Kidney epithelial cell (primary cell): ENCODE measurements at places on chromosomes 5 and 9. TPM values are rescaled to one million over a fixed set of nuclear protein-coding genes. Genes with fewer than 3 reads are reported as not detected.

Gene CCL21
- total RNA-seq: not detected in 2 replicates

DNA sequence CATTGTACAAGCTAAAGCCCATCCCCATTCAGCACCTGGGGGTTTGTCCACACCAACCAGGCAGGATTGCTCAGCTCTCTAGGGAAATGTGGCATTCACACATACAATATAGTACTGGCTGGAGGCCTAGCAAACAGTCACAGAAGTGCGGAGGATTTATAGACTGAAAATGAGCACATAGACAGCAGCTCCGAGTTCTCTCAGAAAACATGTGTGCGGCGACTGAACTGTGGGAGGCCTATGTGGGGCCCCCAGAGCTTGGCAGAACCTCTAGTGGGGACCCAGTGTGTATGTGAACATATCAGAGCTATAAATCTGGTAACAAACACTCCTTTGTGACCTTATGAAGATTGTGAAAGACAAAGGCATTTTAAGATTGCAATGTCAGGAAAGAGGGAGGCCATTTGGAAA lies 431.1 kb downstream of the DTWD2 start:
- DNase-seq: no peak

GRCh38 chr5:9265441-9266287 lies 280.2 kb downstream of the SEMA5A start:
- DNase-seq: peak; percentile 72

DNA sequence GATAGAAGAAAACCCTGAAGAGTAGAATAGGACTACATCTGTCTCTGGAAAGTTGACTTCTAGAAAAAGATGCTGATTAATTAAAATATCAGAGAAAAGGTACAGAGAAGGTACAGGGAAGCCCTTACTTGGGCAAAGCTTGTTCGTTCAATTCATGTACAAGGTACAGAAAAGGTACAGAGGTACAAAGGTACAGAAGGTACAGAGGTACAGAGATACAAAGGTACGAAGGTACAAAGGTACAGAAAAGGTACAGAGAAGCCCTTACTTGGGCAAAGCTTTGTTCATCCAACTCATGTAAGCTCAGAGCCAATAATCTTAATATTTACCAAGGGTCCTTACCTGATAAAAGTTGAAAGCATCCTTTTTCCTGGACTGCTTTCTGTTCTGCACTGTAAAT lies 182.3 kb downstream of the PCSK1 start:
- no peak for DNase-seq

Gene ENHO
- 1.5 TPM in 1 of 2 replicates, not detected in the other for total RNA-seq

- DNase-seq: no peak
Measured at GRCh38 chr5:65391591-65391990, 90.1 kb downstream of the ADAMTS6 start.

DNA sequence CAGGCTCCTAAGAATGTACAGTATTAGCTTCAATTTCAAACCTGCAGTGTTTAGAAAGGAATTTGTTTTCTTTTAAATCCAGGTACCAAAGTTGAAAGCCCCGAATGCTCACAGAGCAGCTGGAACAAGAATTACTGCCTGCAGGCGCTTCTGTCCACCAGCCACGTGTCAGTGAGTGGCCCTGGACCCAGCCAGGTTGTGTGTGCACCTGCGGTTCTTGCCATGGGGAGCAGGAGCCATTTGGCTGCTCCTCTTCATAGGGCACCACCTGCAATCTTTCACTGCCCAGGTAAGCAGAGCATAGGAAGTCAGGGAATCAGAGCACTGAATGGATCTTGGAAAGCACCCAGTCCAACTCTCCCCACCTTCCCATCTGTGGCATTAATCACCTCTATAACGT lies 79.5 kb upstream of the PIP5K1B start:
- DNase-seq: no peak

- peak; percentile 78 for DNase-seq
Measured at GRCh38 chr9:36187414-36187813, 3.3 kb upstream of the CLTA start.

DNA sequence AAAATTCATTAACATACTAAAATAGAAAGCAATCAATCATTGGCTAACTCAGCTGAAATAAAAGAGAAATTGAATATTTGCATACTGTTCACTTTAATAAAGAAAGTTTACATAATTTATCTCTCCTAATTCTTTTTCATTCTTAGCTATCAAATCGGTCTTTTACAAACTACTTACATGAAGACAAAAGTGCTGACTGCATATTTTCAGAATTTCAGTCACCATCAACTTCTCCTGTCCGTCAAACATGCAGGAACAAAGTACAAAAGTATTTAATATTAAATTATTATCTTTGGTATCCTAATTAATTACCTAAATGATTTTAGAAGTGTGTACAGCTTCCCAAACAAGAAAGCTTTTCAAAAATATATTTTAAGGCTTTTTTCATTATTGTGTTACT lies 248.4 kb downstream of the CYLC2 start:
- DNase-seq: no peak

Gene DNAJC21
- total RNA-seq: 22.1 and 37.0 TPM in 2 replicates

DNA sequence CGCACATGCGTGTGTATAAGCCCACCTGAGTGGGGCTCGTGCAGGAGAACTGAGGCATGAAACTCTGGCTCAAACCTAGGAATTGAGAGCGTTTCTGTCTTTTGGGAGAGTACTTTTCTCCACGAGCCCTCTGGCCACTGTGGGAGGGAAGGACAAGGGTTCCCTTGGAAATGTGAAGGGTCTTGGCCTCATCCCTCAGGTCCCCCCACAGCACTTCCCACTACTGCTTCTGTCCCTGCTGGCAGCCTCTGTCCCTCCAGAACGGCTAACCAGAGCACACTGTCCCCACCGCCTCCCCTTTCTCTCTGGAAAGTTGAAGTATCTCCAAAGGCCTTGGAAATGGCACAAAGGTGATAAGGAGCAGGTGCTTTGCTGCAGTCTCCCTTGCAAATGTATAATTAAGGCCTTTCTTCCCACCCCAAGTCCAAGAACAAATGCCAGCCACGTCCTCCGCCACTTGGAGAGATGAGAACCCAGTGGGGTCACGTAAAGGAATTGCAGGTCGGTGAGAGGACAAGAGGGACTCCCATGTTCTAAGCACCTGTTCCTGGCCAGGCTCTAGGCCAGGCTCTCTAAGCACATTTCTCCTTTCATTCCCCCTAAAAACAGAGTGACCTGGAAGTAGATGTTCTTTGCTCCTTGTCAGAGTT lies 107.9 kb upstream of the LMX1B start:
- no peak for DNase-seq

GRCh38 chr5:142186514-142186856 lies 77.9 kb downstream of the NDFIP1 start:
- DNase-seq: no peak

Gene C9
- total RNA-seq: not detected in 2 replicates

- DNase-seq: no peak
Measured at GRCh38 chr5:135707302-135707701, 127.2 kb upstream of the SLC25A48 start.

GRCh38 chr9:90287567-90288274 lies 354.9 kb downstream of the DIRAS2 start:
- DNase-seq: no peak

DNA sequence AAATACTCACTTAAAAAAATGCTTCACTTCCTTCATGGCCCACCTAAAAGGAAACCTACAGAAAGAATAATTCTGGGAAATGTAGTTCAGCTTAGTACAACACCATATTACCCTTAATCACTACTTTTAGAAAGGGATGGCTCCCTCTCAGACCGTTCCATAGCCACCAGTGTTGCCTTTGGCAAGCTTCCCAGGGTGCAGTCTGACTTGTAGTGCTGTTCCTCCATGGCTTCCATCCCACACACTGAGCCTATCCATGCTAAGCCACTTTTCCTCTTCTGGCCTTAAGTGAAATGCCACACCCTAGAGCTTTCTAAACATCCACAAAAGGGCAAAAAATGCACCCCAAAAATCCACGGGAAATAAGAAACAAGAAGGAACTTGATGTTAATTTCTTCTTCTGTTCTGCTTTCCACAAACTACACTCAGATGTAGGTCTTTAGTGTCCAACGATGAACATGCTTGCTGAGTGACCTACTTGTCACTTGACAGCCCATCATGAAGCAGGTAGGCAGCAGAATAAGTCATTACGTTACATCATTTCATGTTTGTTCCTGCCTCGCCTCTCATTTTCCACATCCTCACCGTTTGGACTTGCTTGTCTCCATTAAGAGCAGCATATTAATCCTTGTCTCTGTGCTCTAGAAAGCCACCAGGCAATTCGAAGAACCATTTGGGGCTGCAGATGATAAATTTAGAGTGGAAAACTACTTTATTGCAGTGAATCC lies 391.1 kb upstream of the GRAMD2B start:
- peak; percentile 28 for DNase-seq

Gene CDKN2B
- total RNA-seq: 16.7 and 28.3 TPM in 2 replicates

Gene RNF183
- total RNA-seq: not detected in 2 replicates

- DNase-seq: no peak
Measured at GRCh38 chr9:6620353-6620752, 25.2 kb downstream of the GLDC start.

- DNase-seq: no peak
Measured at GRCh38 chr9:74147906-74148305, 349.2 kb upstream of the RORB start.

- DNase-seq: no peak
Measured at GRCh38 chr5:133696782-133697507, 84.6 kb upstream of the FSTL4 start.

Gene NOXA1
- 0.84 and 1.8 TPM in 2 replicates for total RNA-seq

- DNase-seq: no peak
Measured at GRCh38 chr5:19001054-19001453, 986.9 kb downstream of the CDH18 start.

GRCh38 chr9:116074658-116075057 lies 78.9 kb upstream of the PAPPA start:
- DNase-seq: no peak

Gene SH3PXD2B
- 57.4 and 62.4 TPM in 2 replicates for total RNA-seq

DNA sequence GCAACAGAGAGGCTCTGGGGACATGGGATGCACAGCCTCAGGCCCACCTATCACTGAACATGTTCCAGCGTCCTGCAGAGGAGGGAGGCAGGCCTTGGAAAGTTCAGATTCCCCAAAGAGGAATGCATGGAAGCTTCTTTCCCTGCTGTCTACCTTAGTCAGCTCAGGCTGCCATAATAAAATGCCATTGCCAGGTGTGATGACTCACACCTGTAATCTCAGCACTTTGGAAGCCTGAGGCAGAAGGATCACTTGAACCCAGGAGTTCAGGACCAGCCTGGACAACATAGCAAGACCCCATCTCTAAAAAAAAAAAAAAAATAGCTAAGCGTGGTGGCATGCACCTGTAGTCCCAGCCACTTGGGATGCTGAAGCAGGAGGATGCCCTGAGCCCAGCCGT lies 24.5 kb upstream of the TOR1B start:
- no peak for DNase-seq

DNA sequence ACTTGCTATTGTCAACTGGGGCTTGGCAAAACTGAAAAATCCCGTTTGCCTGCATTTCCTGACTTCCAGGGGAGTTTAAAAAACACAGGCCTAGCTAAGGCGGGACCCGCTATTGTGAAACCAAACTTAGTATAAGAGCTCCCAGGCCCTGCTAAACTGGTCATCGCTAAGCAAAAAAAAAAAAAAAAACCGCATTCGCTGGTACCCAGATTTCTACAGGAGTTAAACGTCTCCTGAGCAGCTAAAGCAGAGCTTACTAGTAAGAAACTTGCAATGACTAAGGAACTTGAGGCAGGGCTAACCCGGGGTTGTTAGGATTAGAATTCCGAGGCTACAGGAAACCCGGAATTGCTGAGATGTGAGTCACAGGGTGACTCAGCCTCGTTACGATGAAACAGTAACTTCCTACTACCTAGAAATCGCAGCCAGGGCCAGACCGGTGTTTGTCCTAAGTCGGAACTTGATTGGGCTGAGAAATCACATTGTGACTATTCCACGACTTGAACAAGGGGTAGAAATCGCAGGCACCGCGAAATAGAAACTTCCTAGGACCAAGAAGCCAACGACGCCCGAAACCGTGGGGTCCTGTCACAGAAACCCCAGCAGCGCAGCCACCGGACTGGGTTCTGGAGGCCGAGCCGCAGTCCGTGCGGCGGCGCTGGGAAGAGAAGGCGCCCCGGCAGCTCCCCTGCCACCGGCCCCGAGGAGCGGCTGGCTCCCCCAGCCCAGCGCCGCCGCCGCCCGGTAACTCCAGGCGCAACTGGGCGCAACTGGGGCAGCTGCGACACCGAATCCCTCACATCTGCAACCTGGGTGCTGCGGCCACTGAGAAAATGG lies 89.4 kb downstream of the ANXA2R start:
- peak; percentile 99 for DNase-seq

Gene RPP25L
- total RNA-seq: 31.5 and 34.0 TPM in 2 replicates

Gene ADAMTSL2
- total RNA-seq: 0.54 and 1.2 TPM in 2 replicates

- DNase-seq: no peak
Measured at GRCh38 chr9:135239100-135239768, 151.8 kb downstream of the OLFM1 start.

Gene ERMP1
- 9.4 and 10.2 TPM in 2 replicates for total RNA-seq

DNA sequence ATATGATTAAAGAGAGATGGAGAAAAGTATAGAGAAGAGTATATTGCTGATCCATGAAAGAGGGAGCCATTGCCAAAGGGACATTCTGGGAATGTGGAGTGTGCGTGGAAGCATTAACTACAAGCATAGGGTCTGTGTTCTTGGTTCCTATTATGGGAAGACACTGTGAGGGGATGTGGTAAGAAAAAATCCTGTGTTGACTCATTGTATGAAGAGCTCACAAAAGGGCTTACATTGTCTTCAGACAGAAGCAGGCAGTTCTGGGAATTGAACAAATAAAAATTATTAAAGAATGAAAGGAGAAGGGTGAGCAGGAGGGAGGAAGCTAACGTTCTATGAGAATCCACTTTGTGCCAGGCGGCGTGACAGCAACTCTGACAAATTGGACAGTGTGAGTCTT lies 250.4 kb upstream of the CHD1 start:
- DNase-seq: no peak

DNA sequence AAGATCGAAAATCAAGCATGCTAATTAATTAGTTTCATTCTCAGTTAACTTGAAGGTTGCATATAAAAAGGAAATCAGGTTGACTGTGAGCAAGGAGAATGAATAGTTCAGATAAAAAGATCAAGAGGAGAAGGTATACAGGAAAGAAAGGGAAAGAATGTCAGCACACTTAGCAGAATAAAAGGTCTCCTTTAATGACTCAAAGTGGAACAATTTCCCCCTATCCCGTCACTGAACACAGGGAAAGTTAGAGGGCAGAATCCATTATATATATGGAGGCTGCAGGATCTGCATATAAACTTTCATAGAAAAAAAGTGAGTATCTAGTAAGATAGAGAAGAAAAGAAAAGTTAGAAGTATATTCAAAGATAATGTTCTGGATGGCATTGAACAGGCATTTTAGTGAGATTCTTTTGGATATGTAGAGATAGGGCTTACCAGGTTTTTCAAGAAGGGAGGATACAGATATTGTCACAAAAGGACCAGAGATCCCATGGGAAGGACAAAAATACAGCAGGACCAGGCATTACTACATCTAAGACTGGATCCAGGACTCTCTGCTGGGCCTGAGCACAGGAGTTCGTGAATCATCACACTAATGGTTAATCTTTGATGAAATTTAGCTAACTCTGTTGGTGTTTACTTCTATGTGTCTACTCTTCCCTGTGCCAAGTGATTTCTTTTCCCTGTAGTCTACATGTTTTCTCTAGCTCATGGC lies 988.2 kb upstream of the ARRDC3 start:
- DNase-seq: no peak

- no peak for DNase-seq
Measured at GRCh38 chr9:25704800-25705199, 26.6 kb upstream of the TUSC1 start.

Gene AP3S1
- total RNA-seq: 116 and 208 TPM in 2 replicates

Gene SLC1A3
- total RNA-seq: 0.25 and 4.3 TPM in 2 replicates

Gene TYRP1
- not detected in 2 replicates for total RNA-seq

Gene OLFM1
- 0.96 and 2.1 TPM in 2 replicates for total RNA-seq

Gene DCTN3
- total RNA-seq: 92.7 and 128 TPM in 2 replicates

GRCh38 chr5:132439521-132440089 lies 51.0 kb downstream of the IRF1 start:
- no peak for DNase-seq

Gene NR4A3
- total RNA-seq: 0.41 and 0.50 TPM in 2 replicates

GRCh38 chr5:135487839-135488514 lies 35.8 kb upstream of the TIFAB start:
- no peak for DNase-seq
